ENCODE measurements at places on chromosomes 13 and 19.

GRCh38 chr19:52307275-52307674 lies 10.3 kb downstream of the ZNF480 start:
- DNase-seq, result no peak

- no peak for DNase-seq
Observed at GRCh38 chr13:75643693-75644092, 7.6 kb downstream of the LMO7 start.

GRCh38 chr19:40650749-40651305 lies 39.6 kb downstream of the NUMBL start:
- DNase-seq, result no peak

GRCh38 chr19:49636233-49636932 lies 3.6 kb downstream of the RRAS start:
- no peak for DNase-seq

- DNase-seq, result no peak
Observed at GRCh38 chr19:50178859-50179537, 15.9 kb upstream of the IZUMO2 start.

Measured in vagina (tissue), 2 donors.